RCC 7860 (cell line): ENCODE measurements at places on chromosomes 11 and 22.

GRCh38 chr11:1161410-1162137 lies 3.8 kb downstream of the MUC5AC start:
- no peak for DNase-seq

GRCh38 chr11:78080084-78080817 lies 589 bp upstream of the NDUFC2 start:
- DNase-seq: no peak

- DNase-seq: no peak
Measured at GRCh38 chr11:21909145-21909544, 283.7 kb upstream of the ANO5 start.

- DNase-seq: no peak
Measured at GRCh38 chr11:73374151-73374550, 2.0 kb upstream of the RELT start.

GRCh38 chr22:20430720-20431510 lies 6.7 kb downstream of the SCARF2 start:
- DNase-seq: no peak

GRCh38 chr11:134014511-134014910 lies 54.4 kb upstream of the JAM3 start:
- DNase-seq: no peak

DNA sequence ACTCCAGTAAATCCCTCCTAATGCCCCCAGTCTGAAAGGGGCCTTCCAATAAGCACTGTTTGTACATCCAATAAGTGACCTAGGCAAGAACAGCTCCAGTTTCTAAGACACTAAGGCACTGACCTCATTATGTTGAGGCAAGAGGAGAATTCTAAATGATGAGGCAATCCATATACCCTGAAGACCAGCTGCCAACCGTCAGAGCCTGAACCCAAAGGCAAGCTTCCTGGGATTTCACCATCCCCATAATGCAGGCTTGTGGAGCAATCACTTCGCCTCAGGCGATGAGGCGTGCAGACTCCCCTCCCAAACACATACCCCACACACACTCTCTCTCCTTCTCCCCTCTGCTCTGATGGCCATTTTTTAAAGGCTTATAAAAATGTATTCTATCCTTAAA lies 49.5 kb downstream of the LGR4 start:
- DNase-seq: no peak

DNA sequence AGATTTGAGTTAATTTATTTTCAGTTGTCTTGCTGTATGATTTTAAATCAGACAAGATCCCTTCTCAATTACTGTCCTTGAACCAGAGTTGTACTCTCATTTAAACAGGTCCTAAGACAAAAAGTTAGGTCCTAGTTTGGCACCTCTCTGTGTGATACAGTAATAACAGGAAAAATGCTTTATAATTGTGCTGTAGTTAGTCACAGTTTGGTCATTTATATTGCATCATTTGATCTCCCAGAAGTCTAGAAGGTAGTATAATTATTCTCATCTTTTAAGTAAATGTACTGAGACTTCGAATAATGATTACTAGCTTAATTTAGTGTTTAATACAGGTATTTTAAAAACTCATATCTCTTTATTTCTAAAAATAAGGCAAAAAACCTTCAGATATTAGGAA lies 18.1 kb upstream of the LUZP2 start:
- no peak for DNase-seq

DNA sequence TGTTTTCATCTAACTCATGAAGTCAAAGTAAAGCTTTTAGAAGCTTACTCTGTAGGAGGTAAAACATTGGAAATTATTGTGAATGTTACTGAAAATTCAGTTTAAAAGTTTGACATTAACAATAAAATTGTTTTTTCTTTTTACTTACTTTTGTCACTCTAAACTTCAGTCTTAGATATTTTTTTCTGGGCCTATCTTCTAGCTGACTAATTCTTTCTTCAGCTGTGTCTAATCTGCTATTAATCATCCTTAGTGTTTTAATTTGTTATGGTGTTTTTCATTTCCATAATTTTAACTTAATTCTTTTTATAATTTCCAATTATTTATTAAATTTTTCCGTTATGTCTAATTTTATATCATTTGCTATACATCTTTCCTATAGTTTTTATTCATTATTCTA lies 35.0 kb downstream of the IL10RA start:
- DNase-seq: no peak

DNA sequence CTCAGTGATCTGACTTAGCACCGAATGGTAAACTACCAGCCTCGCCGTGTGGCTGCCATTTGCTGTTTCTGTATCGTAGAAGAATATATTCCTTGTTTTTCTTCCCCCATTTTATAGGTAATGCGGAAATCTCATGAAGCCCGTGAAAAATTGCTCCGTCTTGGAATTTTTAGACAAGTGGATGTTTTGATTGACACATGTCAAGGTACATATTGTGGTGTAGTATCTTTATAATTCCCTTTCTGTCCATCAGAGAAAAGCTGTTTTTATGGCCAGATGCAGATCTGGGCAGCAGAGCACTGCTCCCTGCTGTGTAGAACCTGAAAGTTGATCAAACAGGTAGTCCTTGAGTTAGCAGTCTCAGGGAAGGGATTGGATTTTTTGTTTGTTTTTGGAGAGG lies 13.4 kb downstream of the SAMM50 start:
- no peak for DNase-seq

- DNase-seq: no peak
Measured at GRCh38 chr11:70087446-70088167, 9.5 kb downstream of the ANO1 start.

GRCh38 chr11:13009921-13010748 lies 1.0 kb downstream of the RASSF10 start:
- no peak for DNase-seq

- DNase-seq: no peak
Measured at GRCh38 chr11:117495357-117495756, 167.7 kb downstream of the CEP164 start.

GRCh38 chr22:27775087-27775698 lies 26.4 kb downstream of the MN1 start:
- no peak for DNase-seq

DNA sequence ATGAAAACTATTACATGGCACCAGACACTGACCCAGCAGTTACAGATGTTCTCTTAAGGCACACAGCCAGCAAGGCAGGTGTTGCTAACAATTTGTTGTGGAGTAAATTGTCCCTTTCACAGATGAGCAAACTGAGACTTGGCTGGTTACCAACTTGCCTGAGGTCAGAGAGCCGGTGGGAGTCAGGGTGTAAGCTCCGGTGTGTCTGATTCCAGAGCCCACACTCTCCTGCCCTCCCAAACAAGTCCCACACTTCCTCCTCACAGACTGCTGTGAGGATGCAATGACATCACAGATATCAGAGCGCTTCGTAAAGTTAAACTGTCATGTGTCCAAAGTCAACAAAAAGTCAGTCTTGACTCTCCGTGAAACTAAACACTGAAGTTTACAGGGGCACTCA lies 12.5 kb downstream of the GDPD5 start:
- no peak for DNase-seq

DNA sequence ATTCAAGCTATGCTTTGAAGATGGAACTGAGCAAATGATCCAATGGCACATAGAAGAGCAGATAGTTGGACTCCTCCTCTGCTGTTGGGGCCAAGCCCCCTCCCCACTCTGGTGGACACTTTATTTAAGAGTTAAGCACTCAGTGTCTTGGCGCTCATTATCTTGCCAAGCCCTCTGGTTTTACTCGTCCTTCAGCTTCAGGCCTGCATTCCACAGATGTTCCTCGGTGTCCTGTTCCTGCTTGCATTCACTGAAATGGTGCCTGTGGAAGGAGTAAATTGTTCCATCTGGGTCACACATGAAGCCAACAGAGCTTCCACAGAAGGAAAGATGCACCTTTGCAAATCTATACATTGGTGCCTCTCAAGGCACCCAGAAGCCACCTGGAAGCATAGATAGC lies 26.1 kb downstream of the MAML2 start:
- no peak for DNase-seq

DNA sequence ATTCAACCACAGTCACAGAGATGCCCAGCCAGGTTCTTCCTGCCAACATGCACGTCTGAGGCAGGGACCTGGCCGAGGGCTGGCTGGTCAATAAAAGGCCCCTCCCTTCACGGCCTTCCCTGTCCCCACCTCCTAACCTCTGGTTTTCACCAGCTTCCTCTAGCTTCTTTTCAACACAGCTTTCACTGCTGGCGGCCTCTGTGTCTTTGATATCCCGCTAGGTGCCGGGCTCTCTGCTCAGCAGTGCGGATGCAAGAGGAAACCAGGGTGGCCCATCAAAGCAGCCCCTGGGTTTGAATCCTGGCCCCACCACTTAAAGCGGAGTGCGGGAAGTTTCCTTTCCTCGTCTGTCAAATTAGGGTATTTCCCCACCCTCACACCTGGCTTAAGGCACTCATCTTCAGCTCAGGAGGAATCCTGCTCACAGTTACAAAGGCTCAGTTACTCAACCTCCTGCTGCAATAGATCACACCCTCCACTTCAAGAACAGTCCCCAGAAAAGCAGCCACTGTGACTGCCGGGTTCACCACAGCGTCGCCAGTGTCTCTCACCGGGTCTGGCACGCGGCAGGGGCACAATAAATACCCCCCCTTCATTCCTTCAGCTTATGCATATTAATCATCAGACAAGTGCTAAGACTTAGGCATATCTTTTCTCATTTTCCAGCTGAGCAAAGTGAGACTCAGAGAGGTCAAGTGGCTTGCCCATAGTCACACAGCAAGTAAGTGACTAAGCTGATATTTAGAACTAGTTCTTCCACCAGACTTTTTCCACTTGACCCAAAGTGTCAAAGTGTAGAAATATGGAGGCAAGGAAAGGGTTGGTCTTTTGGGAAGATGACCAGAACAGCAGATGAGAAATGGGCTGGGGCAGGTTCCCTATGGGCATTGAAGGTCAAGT lies 45.7 kb downstream of the TXN2 start:
- DNase-seq: peak; percentile 50
